ENCODE measurements at places on chromosomes 5 and 9. TPM values are rescaled to one million over a fixed set of nuclear protein-coding genes. Genes with fewer than 3 reads are reported as not detected.
A peak's percentile ranks its signal among the peaks of the same experiment; 100 is the strongest.

DNA sequence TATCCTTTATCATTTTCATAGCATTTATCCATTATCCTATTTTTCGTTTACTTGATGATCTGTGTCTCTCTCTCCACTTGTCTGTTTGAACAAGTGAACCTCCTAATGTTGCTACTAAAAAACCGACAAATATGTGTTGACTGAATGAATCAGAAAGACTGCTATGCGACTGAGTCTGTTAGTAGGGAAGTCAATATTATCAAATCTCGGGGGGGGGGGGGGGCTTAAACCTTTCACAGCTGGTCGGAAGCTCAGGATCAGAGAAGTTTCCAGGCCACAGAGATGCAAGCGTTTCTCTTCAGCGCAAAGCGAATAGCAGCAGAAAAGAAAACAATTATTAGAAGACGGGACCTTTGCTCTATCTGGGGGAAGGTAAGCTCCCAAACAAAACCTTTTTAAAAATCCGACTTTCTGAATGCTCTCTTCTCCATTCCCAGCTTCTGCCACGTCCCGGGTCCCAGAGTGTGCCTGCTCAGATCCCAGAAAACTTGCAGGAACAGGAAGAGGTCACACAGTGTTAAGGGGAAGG lies 412 bp downstream of the RIOK2 start:
- peaks cover 17% of the 10 kb centered on the region for H3K36me3 ChIP-seq
- H3K27ac ChIP-seq = peak overlapping the region; percentile 96
- no peak for DNase-seq
- H3K4me1 ChIP-seq = peaks cover 24% of the 10 kb centered on the region
- H3K4me3 ChIP-seq = peak overlapping the region; percentile 83
- H3K27me3 ChIP-seq = no peaks in the 10 kb centered on the region

GRCh38 chr5:60698336-60698735 lies 1.6 kb downstream of the DEPDC1B start:
- H3K36me3 ChIP-seq = no peaks in the 10 kb centered on the region
- peaks cover 15% of the 10 kb centered on the region for H3K4me1 ChIP-seq
- no peaks in the 10 kb centered on the region for H3K27me3 ChIP-seq
- no peak overlapping the region for H3K4me3 ChIP-seq
- no peak for DNase-seq

DNA sequence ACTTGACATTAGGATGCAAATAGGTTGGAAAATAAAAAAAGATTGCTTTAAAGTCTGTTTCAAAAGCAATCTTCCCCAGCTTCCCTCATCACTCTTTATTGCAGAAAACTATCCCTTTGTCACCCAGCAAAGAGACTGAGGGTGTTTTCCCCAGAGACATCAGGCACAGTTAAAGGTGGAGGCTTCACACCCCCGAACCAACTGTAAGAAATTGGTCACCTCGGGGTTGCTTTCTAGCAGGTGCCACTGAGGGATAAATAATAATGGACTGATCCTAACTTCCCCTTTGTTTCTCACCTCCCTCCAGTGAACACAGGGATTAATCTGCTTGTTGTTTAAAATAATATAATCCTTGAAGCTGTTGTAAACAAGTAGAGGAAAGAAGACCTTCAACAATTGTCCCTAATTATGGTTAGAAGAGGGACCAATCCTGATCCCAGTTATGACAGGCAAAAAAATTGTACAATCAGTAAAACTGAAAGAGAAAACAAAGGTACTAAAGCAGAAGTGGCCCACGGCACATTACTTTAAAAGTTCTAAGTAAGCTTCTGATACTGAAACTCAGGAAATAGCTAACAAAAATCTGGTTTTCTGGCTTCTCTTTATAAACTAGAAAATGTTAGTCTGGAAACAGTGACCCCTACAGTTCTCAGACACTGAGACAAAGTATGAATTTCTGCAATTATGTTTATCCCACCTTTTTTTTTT lies 6.6 kb upstream of the PCSK1 start:
- DNase-seq = no peak
- H3K4me3 ChIP-seq = no peak overlapping the region
- no peak overlapping the region for H3K27ac ChIP-seq
- peaks cover 8% of the 10 kb centered on the region for H3K27me3 ChIP-seq
- no peaks in the 10 kb centered on the region for H3K36me3 ChIP-seq
- no peaks in the 10 kb centered on the region for H3K4me1 ChIP-seq

DNA sequence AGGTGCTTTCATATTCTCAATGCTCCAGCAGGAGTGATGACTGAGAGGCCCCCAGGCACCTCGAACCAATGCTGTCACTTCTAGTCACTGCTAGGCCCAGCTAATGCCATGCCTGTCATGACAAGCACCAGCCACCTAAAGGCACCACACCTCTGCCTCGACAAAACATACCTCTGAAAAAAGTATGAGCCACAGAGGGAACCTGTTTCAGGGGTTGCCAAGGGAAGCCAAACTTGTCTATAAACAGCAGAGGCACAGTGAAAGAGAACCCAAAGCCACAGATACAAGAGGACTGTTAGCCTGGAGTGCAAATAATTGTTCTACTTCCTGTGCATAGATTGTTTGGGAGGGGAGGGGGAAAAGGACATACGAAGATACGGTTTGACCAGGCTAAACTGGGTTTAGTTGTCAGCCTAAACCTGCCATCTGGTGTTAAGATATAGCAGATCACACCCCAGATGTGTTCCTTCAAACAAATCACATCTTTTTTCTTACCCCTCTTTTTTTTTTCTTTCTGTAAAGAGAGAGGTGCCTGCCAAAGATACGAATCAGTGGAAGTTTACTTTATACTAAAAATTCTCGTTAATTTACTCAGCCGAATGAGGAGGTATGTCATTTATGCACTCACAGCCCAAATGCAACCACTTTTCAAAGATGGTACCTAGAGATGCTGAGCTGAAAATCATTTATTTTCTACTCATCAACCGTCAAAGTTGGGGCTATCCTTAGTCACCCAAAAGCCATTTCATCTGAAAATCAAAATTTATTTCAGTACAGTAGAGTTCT lies 45.7 kb downstream of the BNC2 start:
- DNase-seq = no peak
- no peaks in the 10 kb centered on the region for H3K36me3 ChIP-seq
- H3K27ac ChIP-seq = peak overlapping the region; percentile 18
- no peak overlapping the region for H3K4me3 ChIP-seq
- H3K27me3 ChIP-seq = no peaks in the 10 kb centered on the region

The ITGA1 gene
- 94.8 TPM for total RNA-seq

The TAF9 gene
- total RNA-seq = 31.7 TPM

Measured in upper lobe of right lung (tissue), 1 donor.